ENCODE measurements at places on chromosomes 6 and 20. TPM values are rescaled to one million over a fixed set of nuclear protein-coding genes. Genes with fewer than 3 reads are reported as not detected.

GRCh38 chr6:134920422-134920821 lies 29.5 kb downstream of the ALDH8A1 start:
- DNase-seq, result no peak

- DNase-seq, result no peak
Observed at GRCh38 chr6:42460883-42461282, 9.2 kb upstream of the TRERF1 start.

The NKX2-4 gene
- not detected for total RNA-seq

The GSTA3 gene
- not detected for total RNA-seq
